ENCODE measurements at places on chromosomes 6 and 20. TPM values are rescaled to one million over a fixed set of nuclear protein-coding genes. Genes with fewer than 3 reads are reported as not detected.
A peak's percentile ranks its signal among the peaks of the same experiment; 100 is the strongest.

- no peak for DNase-seq
Measured at GRCh38 chr6:101451981-101452380, 58.5 kb downstream of the GRIK2 start.

DNA sequence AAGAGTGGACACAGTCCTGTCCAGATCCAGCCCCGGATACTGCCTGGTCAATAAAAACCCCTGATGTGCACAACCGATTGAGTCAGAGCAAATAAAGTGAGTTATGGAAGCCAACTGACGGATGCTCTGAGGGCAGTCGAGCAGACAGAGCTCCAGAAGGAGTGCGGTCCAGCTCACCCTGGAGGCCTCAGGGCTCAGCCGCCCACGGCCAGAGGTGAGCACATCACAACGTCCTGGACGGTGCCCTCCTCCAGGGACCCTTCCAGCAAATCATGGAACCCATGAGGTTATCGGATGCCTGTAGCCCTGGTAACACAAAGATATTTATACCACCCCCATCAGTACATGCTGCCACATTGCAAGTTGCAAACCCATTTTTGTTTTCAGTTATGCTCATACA lies 44.0 kb upstream of the SMOC2 start:
- no peak for DNase-seq

DNA sequence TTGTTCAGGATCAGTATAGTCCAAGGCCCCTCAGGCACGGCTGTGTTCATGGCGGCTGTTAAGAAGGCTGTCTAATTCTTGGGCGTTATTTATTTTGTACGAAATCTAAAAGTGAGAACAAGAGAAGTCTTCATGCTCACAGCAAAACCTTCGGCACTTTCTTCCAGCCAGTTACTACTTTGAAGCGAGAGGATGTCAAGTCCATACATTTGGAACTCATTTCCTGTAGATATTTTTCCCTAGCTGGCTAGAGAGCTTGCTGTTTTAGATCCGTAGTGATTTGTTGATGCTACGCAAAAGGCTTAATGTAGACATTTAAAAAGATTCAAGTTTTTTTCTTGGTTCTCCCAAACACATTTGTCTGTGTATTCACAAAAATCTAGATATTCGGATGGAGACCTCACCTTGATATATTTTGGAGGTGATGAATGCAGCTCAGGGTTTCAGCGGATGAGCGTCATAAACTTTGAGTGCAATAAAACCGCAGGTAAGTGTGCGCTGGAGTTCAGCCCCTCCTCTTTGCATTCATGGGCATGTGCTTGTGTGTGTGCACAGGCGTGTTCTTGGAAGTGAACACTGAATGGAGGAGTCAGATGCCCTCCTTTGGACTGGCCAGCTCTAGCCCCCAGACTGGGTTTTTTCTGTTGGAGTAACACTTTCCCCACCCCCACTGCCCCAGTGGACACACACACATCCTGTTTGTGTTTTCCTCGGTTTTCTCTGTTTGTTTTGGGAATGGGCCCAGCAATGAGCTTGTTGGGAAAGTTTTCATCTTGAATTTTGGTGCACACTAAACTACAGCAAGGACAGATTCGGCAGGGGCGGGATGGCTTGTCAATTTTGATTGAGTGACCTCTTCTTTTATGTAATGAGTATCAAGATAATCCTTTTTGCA lies 65.4 kb downstream of the IGF2R start:
- no peak for DNase-seq

DNA sequence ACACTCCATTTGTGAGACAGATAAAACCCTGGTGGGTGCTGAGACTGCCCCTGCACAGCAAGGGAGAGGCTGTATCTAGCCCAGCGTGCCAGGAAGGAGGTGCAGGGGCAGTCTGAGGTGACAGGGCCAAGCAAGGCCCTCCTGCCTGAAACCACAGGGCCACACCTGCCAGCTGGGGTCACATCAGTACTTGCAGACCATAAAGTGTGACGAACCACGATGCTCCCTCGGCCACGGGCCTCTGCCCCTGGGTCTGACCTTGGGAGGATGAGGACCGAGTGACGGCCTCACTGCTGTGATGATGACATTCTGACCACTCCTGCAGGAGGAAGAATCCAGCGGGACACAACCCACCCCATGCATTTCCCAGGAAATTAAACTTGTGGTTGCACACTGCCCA lies 75.1 kb downstream of the NINL start:
- no peak for DNase-seq

- peak; percentile 67 for DNase-seq
Measured at GRCh38 chr6:125974214-125974866, 12.0 kb upstream of the TRMT11 start.

DNA sequence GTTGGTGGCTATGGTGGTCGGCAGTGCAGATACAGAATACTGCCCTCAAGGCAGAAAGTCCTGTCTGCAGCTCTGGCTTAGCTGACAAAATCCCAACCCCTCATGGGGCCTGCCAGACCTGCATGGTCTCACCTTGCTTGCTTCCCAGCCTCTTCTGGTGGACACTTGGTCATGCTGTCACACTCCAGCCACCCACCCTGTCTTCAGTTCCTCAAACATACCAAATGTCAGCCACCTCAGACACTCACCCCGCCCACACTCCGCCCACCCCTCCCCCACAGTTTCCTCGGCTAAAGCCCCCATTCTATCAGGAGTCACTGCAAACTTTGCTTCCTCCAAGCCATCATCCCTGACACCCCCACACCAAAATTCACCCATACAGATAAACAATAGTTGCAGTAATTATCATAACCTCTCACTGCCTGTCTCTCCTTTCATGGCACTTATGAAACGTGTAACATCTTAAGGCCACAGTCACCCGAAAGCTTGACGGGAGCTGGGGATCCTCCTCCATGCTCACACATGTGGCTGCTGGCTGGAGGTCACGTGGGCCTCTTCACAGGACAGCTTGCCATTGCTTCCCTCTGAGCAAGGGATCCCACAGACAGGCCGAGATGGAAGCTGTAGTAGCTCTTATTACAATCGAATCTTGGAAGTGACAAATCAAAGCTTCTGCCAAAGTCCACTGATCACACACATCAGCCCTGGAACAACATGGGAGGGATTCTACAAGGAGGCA lies 202.2 kb downstream of the PTPRT start:
- no peak for DNase-seq

- no peak for DNase-seq
Measured at GRCh38 chr6:54248994-54249393, 59.2 kb upstream of the TINAG start.

GRCh38 chr20:20759132-20759531 lies 46.7 kb upstream of the RALGAPA2 start:
- no peak for DNase-seq

DNA sequence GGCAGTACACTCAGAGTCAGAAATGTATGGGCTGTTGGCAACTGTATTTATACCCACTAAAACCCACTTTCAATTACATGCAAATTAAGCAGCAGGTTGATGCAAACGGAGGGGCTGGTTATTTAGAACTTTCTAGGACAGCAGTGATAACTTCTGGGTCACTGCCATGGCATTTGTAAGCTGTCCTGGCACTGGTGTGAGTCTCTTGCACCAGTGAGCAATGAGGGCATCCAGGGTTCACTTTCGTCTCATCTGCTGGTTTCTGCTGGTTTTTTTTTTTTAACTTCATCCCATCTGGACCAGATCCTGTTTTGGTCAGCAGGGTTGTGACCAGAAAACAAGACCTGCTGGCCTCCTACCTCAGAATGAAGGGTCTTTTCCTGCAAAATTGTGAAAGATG lies 49.2 kb downstream of the CDH26 start:
- no peak for DNase-seq

- DNase-seq, result no peak
Measured at GRCh38 chr6:106053484-106054205, 32.5 kb upstream of the PRDM1 start.

- DNase-seq, result peak; percentile 8
Measured at GRCh38 chr6:46042355-46042999, 26.8 kb upstream of the CLIC5 start.

GRCh38 chr6:132487762-132488161 lies 25.2 kb downstream of the STX7 start:
- DNase-seq, result no peak

DNA sequence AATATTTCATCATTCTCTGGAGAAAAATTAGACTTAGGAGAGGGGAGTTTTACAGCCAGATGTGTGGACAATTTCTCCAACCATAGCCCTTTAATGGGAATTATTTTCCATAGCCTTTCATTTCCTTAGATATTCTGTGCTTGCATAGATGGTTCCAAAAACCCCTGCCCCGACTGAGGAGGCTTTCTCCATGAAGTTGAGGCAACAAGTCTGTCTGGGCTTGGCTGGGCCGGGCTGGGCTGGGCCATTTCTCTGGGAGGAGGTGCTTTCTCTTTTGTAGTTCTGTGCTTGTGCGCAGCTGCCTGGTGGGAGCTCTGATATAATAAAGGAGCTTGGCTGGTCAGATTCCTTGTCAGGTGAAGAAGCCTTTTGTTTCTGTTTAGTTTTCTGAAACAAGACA lies 71.4 kb downstream of the SOBP start:
- no peak for DNase-seq

- DNase-seq, result no peak
Measured at GRCh38 chr6:35876902-35877301, 44.0 kb downstream of the SRPK1 start.

DNA sequence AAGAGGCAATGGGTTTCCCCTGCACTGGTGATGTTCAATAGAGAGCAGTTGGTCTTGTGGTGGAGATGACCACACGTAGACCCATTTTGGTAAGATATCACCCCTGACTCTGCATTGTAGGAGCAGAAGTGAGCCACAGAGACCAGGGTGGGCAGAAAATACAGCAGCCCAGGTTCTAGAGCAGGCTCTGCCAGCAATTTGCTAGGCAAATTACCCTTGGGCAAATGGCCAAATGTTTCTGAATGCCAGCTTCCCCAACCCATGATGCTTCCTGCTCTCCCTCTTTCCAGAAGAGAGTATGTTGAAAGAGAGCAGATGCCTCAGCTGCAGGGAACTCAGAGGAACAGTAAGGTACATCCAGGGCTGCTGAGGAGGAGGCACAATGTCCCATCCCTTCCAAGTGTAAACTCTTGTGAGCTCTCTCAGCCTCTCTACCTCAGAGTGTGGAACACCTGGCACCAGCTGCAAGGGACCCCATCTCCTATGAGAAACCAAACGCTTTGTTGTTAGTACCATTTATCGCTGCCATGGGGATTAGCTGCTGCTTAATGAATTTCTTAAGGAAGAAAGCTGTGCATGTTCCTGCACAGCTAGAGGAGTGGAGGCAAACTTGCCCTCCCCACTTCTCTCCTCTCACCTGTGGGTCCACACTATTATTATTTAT lies 317.5 kb upstream of the MOCS1 start:
- DNase-seq, result no peak

ZSCAN31 gene
- 4.6 TPM for total RNA-seq

NMBR gene
- total RNA-seq, result not detected

GNAS-AS1 gene
- 1.5 TPM for total RNA-seq

GPR6 gene
- not detected for total RNA-seq

ULBP1 gene
- total RNA-seq, result 0.12 TPM

MROH8 gene
- 4.6 TPM for total RNA-seq

PAX1 gene
- not detected for total RNA-seq

C4B gene
- 3.8 TPM for total RNA-seq

TTLL9 gene
- 1.2 TPM for total RNA-seq
